ENCODE measurements at places on chromosomes 11 and 22. TPM values are rescaled to one million over a fixed set of nuclear protein-coding genes. Genes with fewer than 3 reads are reported as not detected.

- H3K4me1 ChIP-seq: peaks cover 5% of the 10 kb centered on the region
- DNase-seq: no peak
- H3K36me3 ChIP-seq: no peaks in the 10 kb centered on the region
- H3K27ac ChIP-seq: no peak overlapping the region
Observed at GRCh38 chr22:50032109-50032871, 19.7 kb upstream of the IL17REL start.

DNA sequence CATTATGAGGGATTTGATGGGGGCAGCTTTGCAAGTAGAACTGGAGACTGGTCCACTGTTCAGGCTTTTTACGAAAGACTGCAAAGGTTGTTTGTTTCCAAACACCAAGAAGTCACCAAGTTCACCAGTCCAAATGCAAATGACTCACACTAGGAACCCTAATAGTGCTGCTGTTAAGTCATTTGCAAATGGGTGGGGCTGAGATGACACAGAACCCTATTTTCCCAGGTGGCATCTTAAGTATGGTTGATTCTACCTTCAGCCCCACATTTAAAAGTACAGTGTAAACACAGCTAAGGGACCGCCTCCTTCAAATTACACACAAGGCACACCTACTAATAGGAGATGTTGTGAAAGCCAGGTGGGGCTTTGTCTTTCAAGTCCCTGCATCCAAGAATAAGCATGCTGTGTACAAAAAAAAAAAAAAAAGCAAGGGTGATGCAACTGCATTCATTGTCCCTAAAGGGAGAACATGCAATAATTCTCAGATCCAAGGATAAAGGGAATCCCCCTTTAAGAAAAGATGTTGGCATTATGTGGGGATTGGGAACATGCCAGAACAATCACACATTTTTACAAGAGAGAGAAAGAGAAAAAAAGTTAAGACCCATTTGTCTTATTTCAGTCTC is 27.3 kb downstream of the BDNF start:
- no peak for DNase-seq
- H3K27me3 ChIP-seq: no peaks in the 10 kb centered on the region
- H3K36me3 ChIP-seq: no peaks in the 10 kb centered on the region
- H3K4me3 ChIP-seq: no peak overlapping the region

Gene C11orf97
- not detected for total RNA-seq

Gene MPPED2
- not detected for total RNA-seq

DNA sequence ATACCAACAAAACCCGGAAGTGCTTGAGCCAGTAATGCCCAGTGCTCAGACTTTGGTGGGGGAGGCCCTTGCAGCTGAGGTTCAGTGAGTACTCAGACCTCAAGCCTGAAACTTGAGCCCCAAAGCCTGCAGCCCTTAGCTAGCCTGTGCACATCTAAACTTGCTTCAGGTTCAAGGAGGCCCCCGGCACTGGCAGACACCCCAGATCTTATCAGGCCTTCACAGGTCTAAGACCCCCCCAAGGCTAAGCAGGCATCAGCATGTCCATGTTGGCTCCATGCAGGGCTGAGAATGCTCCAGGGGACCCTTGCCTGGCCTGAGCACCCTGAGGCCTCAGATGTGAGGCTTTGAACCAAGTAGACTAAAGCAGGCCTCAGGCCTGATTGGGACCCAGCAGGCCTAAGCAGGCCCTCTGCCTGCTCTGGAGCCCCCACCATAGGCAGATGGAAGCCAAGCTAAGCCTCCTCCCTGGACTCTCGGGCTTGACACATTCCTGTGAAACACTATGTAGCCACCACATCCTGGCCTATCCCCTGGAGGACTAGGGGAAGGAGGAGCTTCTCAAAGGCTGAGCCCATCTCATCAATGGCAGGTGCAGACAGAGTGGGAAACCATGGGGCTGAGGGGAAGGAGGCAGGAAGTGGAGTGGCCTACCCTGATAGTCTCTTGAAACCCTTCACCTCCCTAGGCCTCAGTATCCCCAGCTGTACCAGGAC is 1.2 kb upstream of the CASTOR1 start:
- H3K36me3 ChIP-seq: no peaks in the 10 kb centered on the region
- peak overlapping the region; percentile 60 for H3K4me3 ChIP-seq
- DNase-seq: no peak
- peak overlapping the region; percentile 92 for H3K27ac ChIP-seq
- H3K27me3 ChIP-seq: no peaks in the 10 kb centered on the region

Gene POU2AF2
- total RNA-seq: 1.2 TPM

- no peaks in the 10 kb centered on the region for H3K36me3 ChIP-seq
- no peaks in the 10 kb centered on the region for H3K4me1 ChIP-seq
- no peak overlapping the region for H3K4me3 ChIP-seq
- H3K27ac ChIP-seq: no peak overlapping the region
- H3K27me3 ChIP-seq: no peaks in the 10 kb centered on the region
- DNase-seq: no peak
Observed at GRCh38 chr11:116519499-116519898, 253.3 kb downstream of the BUD13 start.

Gene RAG1
- total RNA-seq: 1.9 TPM

DNA sequence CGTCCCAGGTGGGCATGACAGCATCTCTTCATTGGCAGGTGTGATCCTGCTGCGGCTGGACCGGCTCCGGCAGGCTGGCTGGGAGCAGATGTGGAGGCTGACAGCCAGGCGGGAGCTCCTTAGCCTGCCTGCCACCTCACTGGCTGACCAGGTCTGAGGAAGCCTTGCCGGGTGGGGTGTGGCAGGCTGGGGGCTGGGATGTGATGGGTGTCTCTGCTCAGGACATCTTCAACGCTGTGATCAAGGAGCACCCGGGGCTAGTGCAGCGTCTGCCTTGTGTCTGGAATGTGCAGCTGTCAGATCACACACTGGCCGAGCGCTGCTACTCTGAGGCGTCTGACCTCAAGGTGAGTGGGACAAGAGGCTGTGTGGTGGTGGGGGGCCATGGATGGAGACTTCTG is 3.5 kb downstream of the LARGE2 start:
- no peak overlapping the region for H3K27ac ChIP-seq
- peaks cover 18% of the 10 kb centered on the region for H3K27me3 ChIP-seq
- H3K4me1 ChIP-seq: peaks cover 19% of the 10 kb centered on the region
- H3K36me3 ChIP-seq: no peaks in the 10 kb centered on the region
- DNase-seq: no peak

Gene ZNF202
- total RNA-seq: 22.3 TPM

Gene CCDC85B
- total RNA-seq: 5.7 TPM

- no peak overlapping the region for H3K27ac ChIP-seq
- no peak overlapping the region for H3K4me3 ChIP-seq
- H3K27me3 ChIP-seq: no peaks in the 10 kb centered on the region
Observed at GRCh38 chr11:109730669-109731068, 308.7 kb downstream of the C11orf87 start.

- no peak overlapping the region for H3K27ac ChIP-seq
- H3K4me3 ChIP-seq: no peak overlapping the region
- H3K36me3 ChIP-seq: no peaks in the 10 kb centered on the region
- H3K4me1 ChIP-seq: no peaks in the 10 kb centered on the region
- peak; percentile 80 for DNase-seq
- no peaks in the 10 kb centered on the region for H3K27me3 ChIP-seq
Observed at GRCh38 chr11:134987223-134987768, 575.3 kb upstream of the B3GAT1 start.

- no peaks in the 10 kb centered on the region for H3K27me3 ChIP-seq
- H3K4me1 ChIP-seq: no peaks in the 10 kb centered on the region
- H3K4me3 ChIP-seq: no peak overlapping the region
- no peak for DNase-seq
- H3K27ac ChIP-seq: no peak overlapping the region
Observed at GRCh38 chr11:18080451-18080850, 25.4 kb downstream of the SAAL1 start.
